ENCODE measurements at places on chromosomes 3 and 15.

- no peak for DNase-seq
Measured at GRCh38 chr3:54703923-54704322, 223.9 kb downstream of the LRTM1 start.

DNA sequence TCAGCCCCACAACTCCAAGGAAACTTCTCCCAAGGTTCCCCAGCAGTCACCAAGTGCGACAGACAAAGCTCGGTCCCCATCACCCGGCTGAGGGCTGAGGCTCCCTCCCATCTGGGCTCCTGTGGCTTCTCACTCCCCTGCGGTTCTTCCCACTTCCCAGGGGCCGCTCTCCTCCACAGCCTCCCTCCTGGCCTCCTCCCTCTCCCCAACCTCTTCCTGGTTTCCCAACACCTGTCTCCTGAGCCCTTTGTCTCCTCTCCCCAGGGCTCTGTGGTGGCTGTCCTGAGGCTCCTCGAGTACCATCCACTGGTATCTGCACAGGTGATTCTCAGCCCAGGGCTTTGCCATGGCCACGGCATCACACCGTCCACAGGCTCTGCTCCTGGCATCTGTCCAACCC lies 113.2 kb upstream of the NSMCE3 start:
- no peak for DNase-seq

GRCh38 chr3:12507591-12508281 lies 23.5 kb downstream of the TSEN2 start:
- no peak for DNase-seq

GRCh38 chr15:45203182-45203581 lies 15.4 kb upstream of the SHF start:
- DNase-seq = no peak
